ENCODE measurements at places on chromosomes 12 and 14.

DNA sequence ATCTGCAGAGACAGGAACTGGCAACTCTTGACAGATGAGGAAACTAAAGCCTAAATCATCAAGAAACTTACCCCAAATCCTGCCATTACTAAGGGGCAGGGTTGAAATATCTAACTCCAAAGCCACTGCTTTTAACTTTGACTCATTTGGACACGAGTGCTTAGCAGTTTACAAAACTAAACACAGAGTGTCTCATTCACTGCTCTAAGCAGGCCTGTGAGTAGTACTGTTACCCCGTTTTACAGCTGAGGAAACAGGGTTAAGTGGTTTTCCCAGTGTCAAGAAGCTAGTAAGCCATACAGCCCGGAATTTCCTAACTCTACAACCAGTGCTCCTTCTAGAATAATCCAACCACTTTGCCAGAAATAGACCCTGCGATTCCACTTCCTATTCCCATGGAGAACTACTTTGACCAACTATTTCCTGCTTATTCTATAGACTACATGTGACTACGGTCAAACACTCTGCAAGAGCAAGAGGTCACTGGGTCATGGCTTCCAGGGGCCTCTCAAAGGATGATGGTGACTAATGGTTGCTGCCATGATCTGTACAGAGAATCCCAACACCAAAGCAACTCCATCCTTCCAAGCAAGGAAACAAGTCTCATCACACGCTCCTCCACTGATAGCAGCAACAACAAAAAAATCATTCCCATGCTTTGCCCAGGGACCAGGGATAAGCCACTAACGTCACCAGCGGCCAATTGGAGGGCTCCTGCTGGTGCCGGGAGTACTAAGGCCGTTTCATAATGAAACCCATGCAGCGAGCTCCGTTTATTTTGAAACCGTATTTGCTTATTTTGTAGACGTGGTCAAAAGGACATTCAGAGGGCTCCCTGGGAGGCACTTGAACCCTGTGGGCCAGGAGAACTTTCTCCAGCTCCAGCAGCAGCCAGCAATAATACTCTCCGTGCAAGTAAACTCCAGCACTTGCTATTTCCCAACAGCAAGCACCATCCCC, 56.3 kb downstream of the NUAK1 start:
- DNase-seq: no peak

GRCh38 chr12:26029736-26030022, 71.2 kb downstream of the RASSF8 start:
- no peak for DNase-seq

GRCh38 chr12:70890895-70891832, 29.4 kb downstream of the PTPRR start:
- no peak for DNase-seq

DNA sequence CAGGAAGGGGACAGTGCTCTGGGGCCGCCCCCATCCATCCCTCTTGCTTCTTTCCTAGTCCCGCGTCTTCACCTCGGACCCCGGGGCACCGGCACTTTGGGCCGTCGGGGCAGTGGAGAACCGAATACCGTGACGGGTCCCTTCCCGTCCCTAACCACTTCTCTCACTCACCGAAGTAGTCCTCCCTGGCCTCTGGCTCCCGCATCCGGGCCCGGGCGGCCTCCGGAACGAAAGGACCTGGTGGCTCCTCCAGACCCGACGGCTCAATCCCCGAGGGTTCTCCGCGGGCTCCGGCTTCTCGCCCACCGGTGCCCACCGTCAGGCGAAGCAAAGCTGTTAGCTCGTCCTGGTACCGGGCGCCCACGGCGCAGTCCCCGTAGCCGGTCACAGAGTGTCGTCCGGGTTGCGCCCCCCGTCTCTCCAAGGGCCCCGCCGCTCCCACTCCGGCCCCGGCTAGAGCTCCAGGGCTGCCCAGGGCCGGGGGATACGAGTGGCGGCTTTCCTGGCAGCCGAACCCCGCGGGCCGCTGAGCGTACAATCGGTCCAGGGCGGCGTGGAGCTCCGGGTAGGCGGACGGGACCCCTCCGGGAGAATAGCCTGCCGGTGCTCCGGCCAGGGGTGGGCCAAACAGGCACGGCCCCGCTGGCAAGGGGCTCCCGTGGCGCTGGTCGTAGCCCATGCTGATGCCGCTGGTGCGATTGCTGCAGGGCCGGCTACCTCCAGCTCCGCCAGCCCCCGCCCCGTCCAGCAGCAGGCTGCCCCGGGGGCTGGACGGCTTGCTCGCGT, 1.1 kb downstream of the AJUBA start:
- DNase-seq: no peak

- DNase-seq: no peak
Observed at GRCh38 chr12:6033546-6033945, 88.5 kb upstream of the ANO2 start.

All from T-helper 2 cell treated with Interferon-gamma antibody and Interleukin-4, amounts not matched to agents 5 μg/mL and 100 μg/mL, for 36 hours (primary cell).